CD8-positive, alpha-beta T cell (primary cell): ENCODE measurements at places on chromosomes 6 and 20. TPM values are rescaled to one million over a fixed set of nuclear protein-coding genes. Genes with fewer than 3 reads are reported as not detected.

STMND1 gene
- not detected for total RNA-seq

MYH7B gene
- 0.54 TPM for total RNA-seq

ARHGAP18 gene
- total RNA-seq = 1.5 TPM

PLG gene
- total RNA-seq = not detected

MMP24 gene
- 0.08 TPM for total RNA-seq

EZR gene
- 627 TPM for total RNA-seq

C6orf15 gene
- total RNA-seq = not detected

ALDH8A1 gene
- 2.4 TPM for total RNA-seq

SPTLC3 gene
- 0.30 TPM for total RNA-seq

C6orf163 gene
- total RNA-seq = 0.71 TPM

PLEKHG1 gene
- 3.3 TPM for total RNA-seq

SLC12A5 gene
- total RNA-seq = 1.4 TPM

TMEM242 gene
- 13.8 TPM for total RNA-seq

SAMD3 gene
- 44.4 TPM for total RNA-seq

BEND6 gene
- not detected for total RNA-seq

CST4 gene
- not detected for total RNA-seq

PNISR gene
- total RNA-seq = 287 TPM

CFB gene
- 1.3 TPM for total RNA-seq

PAK5 gene
- total RNA-seq = not detected

EPPIN gene
- not detected for total RNA-seq

ZSCAN12 gene
- total RNA-seq = 2.8 TPM

CRISP3 gene
- total RNA-seq = not detected

PRR18 gene
- not detected for total RNA-seq

ANGPT4 gene
- not detected for total RNA-seq

TMEM200A gene
- total RNA-seq = 0.22 TPM

KIAA1755 gene
- not detected for total RNA-seq

SGK2 gene
- total RNA-seq = 0.47 TPM

CLIC5 gene
- 4.0 TPM for total RNA-seq

PROKR2 gene
- total RNA-seq = not detected

RIPOR2 gene
- total RNA-seq = 93.2 TPM

TRIM10 gene
- not detected for total RNA-seq

BTN1A1 gene
- not detected for total RNA-seq

HEY2 gene
- total RNA-seq = 0.33 TPM

TGM3 gene
- not detected for total RNA-seq

SCRT2 gene
- total RNA-seq = not detected

HUS1B gene
- total RNA-seq = 4.5 TPM

MBOAT1 gene
- 6.5 TPM for total RNA-seq

PDYN gene
- not detected for total RNA-seq

FNDC11 gene
- total RNA-seq = 0.50 TPM

GSTA4 gene
- 0.92 TPM for total RNA-seq

KCNS1 gene
- not detected for total RNA-seq

TRIM15 gene
- not detected for total RNA-seq

ANKRD66 gene
- not detected for total RNA-seq

FAM184A gene
- total RNA-seq = 0.50 TPM
